Activated naive CD4-positive, alpha-beta T cell treated with Interleukin-2 at 50 U/mL for 16 hours (primary cell): ENCODE measurements at places on chromosomes 5 and 9.

DNA sequence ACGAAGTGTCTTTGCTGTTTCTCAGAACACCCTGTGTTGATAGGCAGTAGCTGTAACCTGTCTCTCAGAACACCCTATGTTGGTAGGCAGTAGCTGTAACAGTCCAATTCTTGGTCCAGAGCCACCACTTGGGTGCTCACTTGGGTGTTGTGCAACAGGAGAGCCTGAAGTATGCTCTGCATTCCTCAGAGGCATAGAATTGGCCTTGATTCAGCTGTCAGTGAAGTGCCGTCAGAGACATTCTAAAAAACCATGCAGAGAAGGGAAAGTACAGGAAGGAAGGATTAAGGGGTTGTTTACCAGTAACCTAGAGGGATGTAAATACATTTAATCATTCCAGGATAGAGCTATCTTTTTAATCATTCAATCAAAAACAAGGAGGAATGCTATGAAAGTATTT, 231.2 kb downstream of the ARRDC3 start:
- DNase-seq = no peak

- no peak for DNase-seq
These were observed 9.0 kb upstream of the PHF2 start for GRCh38 chr9:93567271-93567959.

GRCh38 chr5:160979385-160979784, 127.4 kb upstream of the ATP10B start:
- no peak for DNase-seq

DNA sequence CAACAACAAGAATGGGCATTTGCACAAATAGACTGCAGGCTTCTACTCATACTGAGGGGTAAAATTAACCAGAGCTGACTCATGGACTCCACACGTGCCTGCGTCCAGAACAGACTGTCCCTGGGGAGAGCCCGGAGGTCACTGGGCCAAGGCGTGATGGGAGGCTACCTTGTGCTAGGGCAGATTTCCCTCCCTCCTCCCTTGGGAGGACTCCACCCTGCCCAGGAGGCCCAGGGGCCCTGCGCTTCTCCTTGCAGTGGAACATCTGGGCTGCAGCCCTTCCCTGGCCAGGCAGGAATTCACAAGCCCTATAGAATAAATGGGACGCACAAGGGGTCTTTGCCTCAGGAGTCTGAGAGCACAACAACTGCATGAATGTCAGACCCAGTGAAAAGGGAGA, 35.6 kb downstream of the IRX2 start:
- no peak for DNase-seq

- DNase-seq = no peak
These were observed 14.9 kb downstream of the ADAMTSL1 start for GRCh38 chr9:18488886-18489285.

DNA sequence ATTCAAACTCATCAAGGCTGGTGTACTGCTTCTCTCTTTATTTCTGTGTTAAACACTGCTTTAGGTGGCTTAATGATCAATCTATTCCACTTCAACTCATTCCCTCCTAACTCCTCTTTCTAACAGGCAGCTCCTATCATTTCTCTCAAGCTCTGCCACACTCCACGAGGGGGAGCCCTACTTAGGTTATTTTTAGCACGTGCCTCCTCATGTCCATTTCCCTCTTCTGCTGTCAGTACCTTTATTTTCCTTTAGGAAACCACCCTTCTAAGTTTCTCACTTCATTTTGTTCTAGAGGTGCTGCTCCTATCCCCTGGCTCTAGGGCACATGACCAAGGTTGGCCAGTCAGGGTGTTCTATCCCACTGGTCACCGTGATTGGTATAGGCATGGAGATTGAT, 6.7 kb upstream of the BRINP1 start:
- no peak for DNase-seq

DNA sequence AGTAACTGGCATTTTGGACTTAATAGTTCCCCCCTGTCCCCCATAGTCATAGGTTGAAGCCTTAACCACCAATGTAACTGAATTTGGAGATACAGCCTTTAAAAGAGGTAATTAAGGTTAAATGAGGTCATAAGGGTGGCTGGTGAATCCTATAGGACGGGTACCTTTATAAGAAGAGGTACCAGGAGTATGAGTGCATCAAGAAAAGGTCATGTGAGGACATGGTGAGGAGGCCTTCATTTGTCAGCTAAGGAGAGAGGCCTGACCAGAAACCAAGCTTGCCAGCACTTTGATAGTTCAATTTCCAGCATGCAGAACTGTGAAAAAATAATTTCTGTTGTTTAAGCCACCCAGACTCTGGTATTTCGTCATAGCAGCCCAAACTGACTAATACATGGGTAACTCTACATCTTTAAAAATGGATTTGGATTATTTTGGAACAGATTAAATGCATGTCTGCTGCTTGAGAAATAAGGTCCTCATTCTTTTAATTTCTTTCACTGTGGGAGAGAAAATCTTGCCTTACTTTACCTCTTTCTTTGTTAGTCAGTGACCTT, 9.7 kb downstream of the RASA1 start:
- DNase-seq = no peak

- DNase-seq = no peak
These were observed 65.1 kb upstream of the NMUR2 start for GRCh38 chr5:152470167-152470566.

GRCh38 chr9:120336021-120336752, 243.8 kb downstream of the CDK5RAP2 start:
- no peak for DNase-seq

DNA sequence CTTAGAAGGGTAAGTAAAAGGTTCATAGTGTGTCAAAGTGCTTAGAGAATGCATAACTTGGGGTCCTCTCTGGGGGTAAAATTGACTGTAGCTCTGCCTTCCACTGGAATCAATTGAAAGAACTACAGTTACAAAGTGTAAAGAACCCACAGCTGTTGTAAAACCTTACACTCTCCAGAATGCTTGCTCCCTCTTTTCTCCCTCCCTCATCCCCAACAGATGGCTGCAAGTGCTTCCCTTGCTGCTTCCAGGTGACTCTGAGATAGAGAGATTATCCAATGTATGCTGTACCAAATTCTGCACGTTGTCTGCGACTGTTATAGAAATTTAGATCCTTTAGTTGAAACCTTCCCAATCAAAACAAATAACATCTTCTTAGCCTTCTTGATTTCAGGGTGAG, 126.0 kb downstream of the STK32A start:
- no peak for DNase-seq

DNA sequence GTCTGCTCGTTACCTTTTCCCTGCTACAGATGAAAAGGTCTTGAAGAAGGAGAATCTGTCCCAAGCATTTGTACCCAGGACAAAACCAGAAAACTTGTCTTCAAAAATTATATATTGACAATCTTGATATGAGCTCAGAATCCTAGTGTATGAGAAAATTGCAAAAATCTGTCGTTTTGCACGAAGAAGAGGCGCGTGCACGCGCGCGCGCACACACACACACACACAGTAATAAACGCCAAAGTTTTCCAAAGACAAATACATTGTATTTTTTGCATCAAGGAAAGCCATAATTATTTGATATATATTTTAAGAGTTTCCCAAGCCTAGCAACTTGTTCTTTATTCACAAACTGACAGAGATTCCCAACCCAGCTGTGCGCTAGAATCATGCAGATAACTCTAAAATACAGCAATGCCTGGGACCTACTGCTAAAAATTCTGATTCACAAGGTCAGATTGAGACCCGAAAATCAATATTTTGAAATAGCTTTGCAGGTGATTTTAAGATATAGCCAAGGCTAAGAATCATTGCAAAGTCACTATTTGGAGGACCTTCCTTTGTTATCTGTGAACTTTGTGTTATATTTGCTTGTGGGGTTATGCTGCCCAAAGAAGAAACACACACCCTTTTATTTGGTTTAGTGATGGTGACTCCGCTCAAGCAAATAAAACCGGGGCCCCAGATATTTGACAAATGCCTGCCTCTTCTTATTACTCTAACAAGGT, 1287.7 kb upstream of the CDH6 start:
- DNase-seq = no peak

- DNase-seq = no peak
These were observed 148.5 kb upstream of the PUM3 start for GRCh38 chr9:2992427-2992826.

DNA sequence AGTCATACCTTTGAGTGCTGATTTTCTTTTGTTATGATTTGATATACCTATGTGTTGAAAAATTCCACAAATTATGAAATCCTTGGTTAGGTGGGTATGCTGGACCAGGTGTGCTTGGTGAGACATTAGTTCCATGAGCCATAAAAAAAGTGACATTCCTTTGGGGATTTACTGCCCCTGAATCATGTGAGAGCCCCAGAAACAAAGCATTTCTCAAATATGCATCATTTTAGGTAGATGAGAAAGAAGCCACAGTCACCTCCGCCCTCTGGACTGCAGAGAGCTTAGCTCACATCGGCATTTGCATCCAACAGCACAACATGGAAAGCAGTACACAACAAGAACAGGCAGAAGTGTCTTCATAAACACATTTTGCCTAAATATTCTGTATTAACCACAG, 55.3 kb downstream of the DAP start:
- DNase-seq = no peak

GRCh38 chr5:21121213-21121612, 1133.2 kb upstream of the CDH18 start:
- no peak for DNase-seq

DNA sequence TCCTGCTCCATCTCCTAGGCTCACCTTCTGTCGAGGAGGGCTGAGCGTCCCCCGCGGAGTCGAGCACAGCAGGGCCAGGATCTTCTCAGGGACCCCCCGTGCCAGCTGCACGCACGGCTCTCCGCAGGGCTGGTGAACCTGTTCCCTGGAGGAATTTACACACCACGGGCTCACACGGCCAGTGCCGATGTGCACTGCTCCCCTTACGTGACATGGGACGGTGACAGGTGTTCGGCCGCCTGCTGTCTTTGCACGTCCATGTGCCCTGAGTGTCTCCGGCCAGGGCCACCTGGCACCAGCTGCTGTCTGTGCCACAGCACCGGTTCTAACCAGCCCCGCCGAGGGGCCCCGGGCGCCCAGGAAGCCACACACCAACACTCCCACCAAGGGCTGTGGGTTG, 8.7 kb upstream of the AGPAT2 start:
- no peak for DNase-seq

DNA sequence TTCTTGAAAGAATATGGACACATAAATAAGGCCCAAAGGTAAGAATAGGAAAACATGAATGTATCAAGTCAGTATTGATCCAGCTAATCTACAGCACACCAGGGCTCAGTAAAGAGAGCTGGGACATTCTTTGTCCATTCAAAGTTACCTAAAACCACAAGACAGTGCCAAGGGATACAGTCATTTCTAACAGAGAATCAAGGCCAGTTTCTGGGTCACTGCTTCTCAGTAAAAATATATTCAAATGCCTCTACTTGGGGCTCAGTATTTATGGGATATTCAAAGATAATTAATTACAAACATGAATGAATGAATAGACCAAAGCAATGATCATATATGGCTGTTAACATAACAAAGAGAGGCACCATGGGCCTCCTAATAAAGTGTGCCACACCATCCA, 34.9 kb downstream of the MTMR12 start:
- DNase-seq = no peak

DNA sequence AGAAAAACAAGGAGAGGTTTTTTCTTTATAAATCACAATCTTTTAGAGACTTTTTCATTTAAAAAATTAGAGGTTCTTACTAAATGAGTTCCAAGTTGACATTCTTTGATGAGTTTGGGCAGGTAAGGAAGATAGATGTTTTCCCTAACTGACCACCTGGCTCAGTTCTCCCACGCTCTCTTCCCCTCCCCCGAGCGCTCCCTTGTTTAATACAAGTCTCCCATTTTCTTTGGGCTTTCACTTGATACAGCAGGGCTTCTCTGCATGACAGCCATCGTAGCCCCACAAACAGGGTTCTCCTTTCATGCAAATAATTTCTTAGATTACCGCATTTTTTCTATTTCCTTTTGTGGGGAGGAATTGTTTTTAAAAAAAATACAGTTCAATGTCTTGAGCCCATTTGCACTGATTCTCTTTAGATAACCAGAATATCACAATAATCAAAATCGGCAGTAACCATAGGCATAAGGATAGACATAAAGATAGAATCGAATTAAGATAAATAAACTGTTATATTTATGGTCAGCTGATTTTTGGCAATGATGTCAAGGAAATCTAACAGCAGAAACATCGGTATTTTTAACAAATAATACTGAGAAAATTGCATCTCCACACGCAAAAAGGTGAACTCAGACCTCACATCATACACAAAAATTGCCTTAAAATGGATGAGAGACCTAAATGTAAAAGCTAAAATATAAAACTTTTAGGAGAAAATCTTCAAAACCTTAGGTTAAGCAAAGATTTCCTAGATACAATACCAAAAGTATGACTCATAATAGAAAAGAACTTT, 325.4 kb downstream of the PIK3R1 start:
- DNase-seq = no peak

GRCh38 chr5:68519143-68519542, 303.6 kb downstream of the PIK3R1 start:
- no peak for DNase-seq

GRCh38 chr5:126656401-126657007, 55.8 kb downstream of the PHAX start:
- peak; percentile 5 for DNase-seq

DNA sequence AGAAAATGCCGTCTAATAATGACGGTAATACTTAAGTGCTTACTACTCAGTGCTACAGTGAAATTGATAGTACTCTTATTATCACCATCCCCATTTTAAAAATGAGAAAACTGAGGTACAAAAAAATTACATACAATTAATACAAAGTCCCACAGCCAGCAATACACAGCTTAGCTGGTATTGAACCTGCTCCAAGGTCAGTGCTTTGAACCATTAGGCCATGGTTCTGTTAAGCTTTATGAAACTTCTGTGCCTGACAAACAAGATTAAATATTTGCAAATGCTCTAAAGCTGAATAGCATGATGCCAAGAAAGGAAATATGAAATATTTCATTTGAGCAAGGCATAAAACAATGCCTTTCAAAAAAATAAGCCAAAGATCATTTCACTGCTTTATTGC, 357.2 kb downstream of the ARRDC3 start:
- no peak for DNase-seq

GRCh38 chr5:149216496-149216895, 55.2 kb upstream of the AFAP1L1 start:
- no peak for DNase-seq

GRCh38 chr5:160492565-160492964, 70.9 kb downstream of the PTTG1 start:
- no peak for DNase-seq

DNA sequence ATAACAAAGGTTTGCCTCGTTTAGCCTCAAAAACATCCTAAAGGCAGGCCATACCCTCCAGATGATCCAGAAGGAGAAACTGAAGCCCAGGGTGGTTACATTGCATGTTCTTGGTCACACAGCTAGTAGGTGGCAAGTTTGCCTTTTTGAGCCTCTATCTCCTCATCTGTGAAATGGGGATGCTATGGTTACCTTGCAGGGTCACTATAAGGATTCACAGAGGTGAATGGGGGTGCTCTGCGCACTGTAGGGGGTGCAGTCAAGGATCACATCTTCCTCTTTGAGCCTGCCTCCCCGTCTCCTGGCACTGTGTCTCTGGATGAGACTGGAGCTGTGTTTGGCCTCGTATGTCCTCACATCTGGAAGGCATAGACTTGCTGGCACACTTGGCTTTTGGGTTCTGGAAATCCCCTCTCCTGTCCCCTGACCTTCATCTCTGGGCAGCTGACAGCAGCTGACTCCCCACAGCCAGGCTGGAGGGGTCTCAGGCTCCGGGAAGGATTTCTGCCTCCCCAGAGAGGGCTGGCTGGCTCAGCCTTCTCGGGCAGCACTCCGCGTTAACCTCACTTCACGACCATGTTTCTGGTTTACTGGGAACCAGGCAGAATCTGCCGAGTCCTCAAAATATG, 167.7 kb downstream of the RGS3 start:
- no peak for DNase-seq
